ENCODE measurements at places on chromosomes 1 and 21.

GRCh38 chr1:54215523-54215922 lies 15.6 kb downstream of the MRPL37 start:
- DNase-seq: no peak

- DNase-seq: no peak
These were observed 2.9 kb downstream of the KCNE1 start for GRCh38 chr21:34509151-34509550.

DNA sequence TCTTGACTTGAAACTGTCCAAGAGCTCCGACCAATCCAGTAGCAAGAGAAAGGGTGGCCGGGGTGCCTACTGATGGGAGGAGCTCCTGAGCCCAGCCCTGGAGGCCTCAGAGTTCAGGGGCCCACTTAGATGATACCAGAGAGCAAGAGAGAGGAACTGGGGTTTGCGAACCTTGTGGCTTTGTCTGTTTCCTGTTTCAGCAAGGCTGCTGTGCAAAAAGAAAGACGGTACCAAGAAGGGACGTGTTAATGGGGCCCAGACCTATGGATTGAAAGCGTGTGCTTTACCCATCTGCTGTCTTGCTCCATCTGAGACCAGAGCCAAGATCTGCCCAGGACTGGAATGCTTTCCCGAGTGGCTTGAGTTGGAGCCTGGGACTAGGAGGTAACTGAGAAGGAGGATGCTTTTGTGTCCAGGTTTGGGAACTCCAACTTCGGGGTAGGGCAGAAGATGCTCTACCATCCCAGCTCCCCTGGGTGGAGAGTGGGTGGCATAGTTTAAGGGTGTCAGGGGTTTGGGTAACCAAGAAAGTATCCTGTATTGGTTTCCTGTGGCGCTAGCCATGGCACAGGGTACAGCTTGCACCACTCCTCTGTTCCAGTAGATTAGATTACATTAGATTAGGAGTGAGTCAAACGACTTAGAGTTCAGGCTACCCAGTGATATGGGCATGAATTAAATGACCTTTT lies at the start of gene TRAF3IP3:
TSS of gene TRAF3IP3 (plus strand) at position 128 of the 689 bp plus-strand sequence. CDS start 3,987 bp downstream, outside the sequence.
- no peak for DNase-seq

DNA sequence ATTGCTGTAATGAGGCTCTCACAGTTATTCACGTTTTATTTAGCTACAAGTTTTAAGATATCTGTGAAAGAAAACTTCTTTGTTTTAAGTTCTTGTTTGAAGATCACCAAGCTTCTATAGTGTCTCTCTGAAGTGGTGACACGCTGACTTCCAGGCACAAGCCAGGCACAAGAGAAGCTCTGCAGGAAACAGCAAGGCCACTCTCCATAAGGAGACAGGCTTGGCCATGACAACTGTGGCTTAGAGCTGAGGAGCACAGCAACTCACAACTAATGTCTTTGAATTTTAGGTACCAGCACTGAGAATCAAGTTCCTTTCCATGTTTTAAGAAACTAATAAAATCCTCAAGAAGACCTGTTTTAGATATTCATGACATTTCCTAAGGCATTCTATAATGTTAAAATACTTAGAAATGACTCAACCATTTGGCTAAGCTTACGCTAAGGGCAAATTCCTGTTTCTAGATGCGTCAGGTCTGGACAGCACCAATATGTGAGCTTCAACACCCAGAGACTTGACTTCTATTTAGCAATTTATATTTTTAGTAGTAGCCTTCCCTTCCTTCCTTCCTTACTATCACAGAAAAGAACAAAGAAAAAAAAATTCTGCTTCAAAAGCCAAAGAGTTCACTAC lies 40.2 kb downstream of the APP start:
- no peak for DNase-seq

DNA sequence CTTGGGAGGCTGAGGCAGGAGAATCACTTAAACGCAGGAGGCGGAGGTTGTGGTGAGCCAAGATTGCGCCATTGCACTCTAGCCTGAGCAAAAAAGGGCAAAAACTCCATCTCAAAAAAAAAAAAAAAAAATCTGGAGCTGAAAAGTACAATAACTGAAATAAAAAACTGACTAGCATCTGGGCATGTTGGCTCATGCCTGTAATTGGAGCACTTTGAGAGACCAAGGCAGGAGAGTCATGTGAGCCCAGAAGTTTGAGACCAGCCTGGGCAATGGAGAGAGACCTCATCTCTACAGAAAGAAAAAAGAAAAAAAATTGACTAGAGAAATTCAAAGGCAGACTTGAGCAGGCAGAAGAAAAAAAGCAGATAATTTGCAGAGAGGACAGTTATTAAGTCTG lies 18.1 kb downstream of the CLDN19 start:
- DNase-seq: no peak

- DNase-seq: no peak
These were observed 33.3 kb downstream of the ADCY10 start for GRCh38 chr1:167880580-167881021.

DNA sequence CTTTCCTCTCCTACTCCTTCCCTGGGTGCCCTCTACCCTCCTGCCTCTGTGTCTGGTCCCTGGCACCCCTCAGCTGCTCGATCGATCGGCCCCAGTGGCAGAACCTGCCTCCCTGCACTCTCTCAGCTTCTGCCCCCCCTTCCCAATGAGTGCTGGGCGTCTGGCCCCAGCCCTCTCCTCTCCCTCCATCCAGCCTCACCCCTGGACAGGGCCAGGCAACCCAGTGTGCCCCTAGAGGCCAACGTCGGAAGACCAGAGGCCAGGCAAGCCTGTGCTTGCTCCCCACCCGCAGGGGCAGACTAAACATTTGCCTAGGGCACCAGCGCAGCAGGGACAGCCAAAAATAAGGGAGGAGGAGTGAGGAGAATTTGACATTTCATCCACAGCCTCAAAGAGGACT lies 43.5 kb downstream of the LGR6 start:
- DNase-seq: peak; percentile 35

- peak; percentile 33 for DNase-seq
These were observed 23.6 kb downstream of the GPA33 start for GRCh38 chr1:167066333-167067122.

- DNase-seq: no peak
These were observed 146.8 kb downstream of the ESRRG start for GRCh38 chr1:216576234-216576937.

- DNase-seq: no peak
These were observed 63.3 kb upstream of the LRRC8D start for GRCh38 chr1:89757532-89757931.

GRCh38 chr1:200334661-200335256 lies 75.1 kb downstream of the ZNF281 start:
- DNase-seq: no peak

DNA sequence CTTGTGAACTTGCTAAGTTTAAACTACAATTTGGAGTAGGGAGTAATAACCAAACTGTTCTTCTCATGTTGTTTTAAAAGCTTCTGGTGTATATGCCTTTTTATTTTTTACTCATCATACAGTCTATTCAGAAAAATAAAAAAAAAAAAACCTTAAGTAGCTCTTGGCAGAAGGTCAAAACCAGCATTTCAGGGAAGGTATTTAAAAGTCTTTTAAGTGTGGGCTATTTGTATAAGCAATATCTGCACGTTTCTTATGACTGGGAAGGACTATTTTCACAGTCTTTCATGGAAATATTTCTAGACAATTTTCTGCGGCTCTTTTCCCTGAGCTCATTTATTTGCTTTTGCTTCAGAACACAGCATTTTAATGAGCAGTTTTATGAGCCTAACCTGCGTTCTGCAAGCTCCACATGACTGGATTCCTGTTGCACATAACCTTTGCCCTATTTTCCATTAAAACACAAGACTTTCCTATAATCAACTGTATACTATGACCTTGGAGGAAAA lies 60.9 kb upstream of the C1orf105 start:
- DNase-seq: peak; percentile 60

DNA sequence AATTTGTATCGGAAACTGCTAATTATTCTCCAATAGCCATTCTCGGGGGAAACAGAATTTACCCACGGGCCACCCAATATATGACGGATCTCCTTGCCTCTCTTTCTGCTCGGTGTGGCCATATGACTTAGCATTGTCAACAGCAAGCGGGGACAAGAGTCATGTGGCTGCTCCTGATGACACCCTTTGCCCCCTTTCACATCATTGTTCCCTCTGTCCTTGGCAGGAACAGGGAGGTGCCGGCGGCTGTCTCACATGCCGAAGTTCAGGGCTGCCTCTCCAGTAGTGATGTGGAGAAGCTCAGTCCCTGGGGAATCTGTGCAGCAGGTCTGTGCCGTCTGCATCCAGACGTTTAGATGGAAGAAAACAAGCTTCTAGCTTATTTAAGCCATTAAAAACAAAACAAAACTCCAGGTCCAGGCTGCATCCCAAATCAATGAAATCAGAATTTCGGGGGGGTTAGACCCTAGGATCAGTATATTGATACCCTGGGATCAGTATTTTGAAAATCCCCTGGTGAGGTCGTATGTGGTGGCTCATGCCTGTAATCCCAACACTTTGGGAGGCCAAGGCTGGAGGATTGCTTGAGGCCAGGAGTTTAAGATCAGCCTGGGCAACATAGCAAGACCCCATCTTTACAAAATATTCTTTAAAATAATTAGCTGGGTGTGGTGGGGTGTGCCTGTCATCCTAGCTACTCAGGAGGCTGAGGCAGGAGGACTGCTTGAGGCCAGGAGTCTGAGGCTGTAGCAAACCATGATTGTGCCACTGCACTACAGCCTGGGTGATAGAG lies 10.8 kb downstream of the MYOM3 start:
- no peak for DNase-seq

DNA sequence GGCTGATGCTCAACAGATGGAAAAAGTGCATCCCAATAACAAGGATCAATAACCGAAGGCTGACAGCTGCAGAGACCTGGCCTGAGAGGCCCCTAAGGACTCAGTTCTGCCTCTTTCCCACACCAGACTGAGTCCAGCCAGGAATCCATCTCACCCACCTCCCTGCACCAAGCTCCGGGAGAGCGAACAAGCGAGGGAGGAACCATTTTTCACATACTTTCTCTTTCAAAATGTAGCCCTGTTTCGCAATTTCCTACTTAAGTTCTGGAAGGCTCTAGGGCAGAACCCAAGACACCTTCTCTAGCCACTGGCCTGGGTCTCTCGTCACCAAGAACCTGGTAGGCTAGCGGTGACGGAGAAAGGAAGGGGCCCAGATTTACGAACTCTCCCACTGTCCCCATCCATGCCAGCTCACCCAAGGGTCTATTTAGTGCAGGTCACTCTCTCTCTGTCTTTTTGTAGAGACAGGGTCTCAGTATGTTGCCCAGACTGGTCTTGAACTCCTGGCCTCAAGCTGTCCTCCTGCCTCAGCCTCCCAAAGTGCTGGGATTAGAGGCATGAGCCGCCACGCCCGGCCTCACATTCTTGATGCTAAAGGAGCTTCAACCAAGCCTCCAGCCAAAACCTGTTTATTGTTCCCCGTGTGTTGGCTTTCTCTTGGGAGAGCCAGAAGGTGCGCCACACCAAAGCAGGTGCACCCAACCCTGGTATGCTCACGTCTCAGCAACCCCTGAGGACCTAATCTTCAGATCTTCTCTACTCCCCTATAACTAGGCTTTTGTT lies 10.9 kb upstream of the GNL2 start:
- no peak for DNase-seq

DNA sequence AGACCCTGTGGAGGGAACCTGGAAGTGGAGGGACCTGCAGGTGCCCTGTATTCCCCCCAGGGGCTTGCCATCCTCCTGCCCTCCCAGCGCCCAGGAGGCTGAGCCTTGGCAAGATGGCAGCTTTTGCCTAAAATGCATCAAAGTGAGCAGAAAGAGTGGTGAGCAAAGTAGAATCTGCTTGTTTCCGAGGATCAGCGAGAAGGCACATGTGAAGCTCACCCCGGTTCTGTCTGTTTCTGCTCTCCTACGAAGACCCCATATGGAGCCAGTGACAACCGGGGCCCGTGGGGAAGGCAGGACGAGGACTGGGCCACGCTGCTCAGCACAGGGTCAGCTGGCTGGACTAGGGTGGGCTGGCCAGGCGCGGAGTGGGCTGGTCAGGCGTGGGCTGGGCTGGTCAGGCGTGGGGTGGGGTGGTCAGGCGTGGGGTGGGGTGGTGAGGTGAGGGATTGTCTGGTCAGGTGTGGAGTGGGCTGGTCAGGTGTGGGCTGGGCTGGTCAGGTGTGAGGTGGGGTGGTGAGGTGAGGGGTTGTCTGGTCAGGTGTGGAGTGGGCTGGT lies 5.2 kb upstream of the FNDC10 start:
- DNase-seq: no peak

DNA sequence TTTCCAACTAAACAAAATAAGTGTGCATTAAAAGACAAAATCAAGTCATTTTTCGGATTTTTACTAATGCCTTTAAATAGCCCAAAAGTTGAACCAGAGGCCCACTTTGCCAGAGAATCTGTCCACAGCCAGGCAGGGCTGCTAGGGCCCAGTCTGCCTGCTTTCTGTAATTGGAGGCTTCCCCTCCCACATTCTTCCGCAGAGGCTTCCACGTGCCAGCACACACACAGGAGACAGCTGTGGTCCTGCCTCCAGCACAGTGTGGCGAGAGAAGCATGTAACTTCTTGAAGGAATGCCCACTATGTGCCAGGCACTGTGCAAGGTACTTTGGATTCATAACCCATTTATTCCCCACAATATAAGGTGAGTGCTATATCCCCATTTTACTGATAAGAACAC lies 11.3 kb upstream of the PDZK1IP1 start:
- no peak for DNase-seq

DNA sequence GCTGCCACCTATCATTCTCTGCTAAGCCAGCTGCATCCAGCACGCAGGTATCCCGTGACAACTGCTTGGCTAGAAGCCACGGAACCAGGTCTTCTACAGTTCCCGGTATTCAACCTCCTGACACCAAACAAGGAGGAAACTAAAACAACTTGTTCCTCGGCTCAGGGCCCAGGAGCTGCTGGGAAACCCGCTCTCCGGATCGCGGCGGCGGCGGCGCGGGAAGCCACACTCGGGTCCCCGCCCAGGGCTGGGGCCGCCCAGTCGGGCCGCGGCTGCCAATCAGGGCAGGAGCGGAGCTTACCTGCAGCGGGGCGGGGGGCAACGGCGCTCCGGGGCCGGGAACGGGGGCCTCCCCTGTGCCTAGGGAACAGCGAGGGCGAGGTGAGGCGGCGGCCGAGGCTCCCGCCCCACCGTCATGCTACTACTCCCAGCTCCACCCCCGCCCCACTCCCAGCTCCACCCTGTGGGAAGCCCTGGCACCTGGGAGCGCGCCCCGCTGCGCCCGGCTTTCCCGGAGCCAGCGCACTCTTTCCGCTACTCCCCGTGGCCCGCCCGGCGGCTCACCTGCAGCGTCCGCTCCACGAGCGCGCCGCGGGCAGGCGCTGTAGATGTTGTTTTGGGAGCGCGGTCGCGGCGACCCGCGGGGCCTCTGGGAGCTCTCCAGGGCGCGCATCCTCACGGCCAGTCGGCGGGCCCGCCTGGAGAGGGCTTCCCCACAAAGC lies 12.1 kb downstream of the IL24 start:
- DNase-seq: no peak

- DNase-seq: no peak
These were observed 70.1 kb upstream of the GORAB start for GRCh38 chr1:170461762-170462384.
